ENCODE measurements at places on chromosomes 1 and 21.

- no peak for DNase-seq
Measured at GRCh38 chr1:147185432-147185831, 13.2 kb upstream of the PRKAB2 start.

- DNase-seq: no peak
Measured at GRCh38 chr1:192518700-192519099, 56.9 kb upstream of the RGS1 start.

DNA sequence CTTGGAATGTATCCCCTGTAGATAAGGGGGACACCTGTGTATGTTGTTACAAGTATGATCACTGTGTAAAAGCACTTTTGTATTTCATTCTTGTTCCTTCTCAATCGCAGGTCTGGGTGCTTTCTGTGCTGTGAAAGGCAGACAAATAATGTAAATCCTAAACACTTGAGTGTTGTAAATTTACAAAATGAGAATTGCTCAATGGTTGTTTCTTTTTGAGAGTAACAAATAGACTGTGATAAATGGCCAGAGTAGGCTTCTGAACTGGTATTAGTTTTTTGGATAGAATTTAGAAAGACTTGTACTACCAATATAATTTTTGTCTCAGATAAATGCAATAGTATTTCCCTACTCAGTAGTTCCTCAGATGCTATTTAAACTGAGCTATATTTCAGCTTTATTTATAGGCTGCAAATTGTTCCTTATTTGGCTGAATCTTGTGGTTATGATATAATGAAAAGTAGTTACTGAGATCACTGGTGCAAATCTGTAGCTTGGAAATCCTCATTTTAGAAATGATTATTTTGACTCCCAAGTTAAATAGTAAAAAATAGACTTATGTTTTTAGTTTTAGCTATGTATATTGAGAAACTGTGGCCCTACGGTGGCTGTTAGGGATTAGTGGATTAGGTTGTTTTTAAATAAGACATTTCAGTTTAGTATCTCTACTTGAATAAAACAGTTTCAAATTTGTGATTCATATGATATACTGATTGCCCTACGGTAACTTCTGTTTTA is 9.2 kb downstream of the BACH1 start:
- DNase-seq: no peak

DNA sequence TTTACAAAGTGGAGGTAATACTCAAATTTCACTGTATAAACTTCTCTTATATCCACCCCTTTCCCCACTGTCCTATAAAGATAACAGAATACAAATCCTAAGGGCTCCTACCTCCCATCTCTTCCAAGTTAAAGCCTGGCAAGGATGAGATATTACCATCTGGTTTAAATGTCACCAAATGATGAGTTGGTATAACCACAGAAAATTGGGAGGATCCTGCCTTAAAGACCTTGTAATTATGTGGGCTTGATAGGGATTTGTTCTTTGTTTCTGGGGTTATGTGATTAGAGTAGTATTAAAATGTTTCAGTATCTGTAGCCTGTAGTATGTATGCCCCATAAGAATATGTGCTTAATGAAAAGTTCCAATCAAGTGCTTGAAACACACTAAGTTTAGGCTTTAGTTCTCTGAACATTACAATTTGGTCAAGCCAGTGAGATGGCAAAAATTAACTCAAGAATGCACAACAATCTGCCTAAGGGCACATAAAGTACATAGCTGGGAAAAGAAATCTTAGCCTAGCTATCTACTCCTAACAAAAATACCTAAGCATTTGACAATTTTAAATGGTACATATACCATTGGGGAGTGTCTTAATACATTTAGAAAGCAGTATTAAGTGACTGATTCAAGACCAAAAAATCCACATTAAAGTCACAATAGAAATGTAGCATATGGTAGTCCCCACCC is 14.0 kb downstream of the KDM5B start:
- DNase-seq: no peak

- peak; percentile 69 for DNase-seq
Measured at GRCh38 chr1:155320661-155321617, at the start of gene RUSC1. Gene RUSC1, plus strand, starts transcription at chr1:155320894. Its CDS starts 880 bp downstream, at chr1:155321774.

Measured in activated CD4-positive, alpha-beta T cell treated with anti-CD3 and anti-CD28 coated beads, Interleukin-2, amount 50 U/mL, for 1 hour (primary cell).